ENCODE measurements at places on chromosomes 16 and 17.

- no peak for DNase-seq
Measured at GRCh38 chr17:80998748-80999535, 7.3 kb downstream of the CHMP6 start.

DNA sequence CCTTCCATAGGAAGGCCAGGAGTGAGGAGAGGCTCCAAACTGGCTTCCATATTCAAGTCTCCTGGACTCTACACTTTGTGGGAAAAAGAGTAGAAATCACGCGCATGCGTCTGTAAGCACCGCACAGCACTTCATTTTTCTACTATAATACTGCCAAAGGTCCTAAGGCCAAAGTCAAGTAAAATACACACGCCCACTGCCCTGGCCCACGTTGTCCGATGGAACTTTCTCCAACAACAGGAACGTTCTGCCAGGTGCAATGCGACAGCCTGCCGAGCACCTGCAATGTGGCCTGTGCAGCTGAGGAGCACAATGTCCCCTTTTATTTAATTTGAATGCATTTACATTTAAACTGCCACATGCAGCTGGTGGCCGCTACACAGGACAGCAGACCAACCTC is 23.5 kb downstream of the DNASE1 start:
- no peak for DNase-seq

GRCh38 chr17:35313875-35314409 is 59.5 kb downstream of the SLFN11 start:
- DNase-seq = peak; percentile 66

GRCh38 chr16:82043680-82044584 is 8.9 kb downstream of the HSD17B2 start:
- no peak for DNase-seq

GRCh38 chr16:86630471-86630870 is 52.1 kb downstream of the FOXL1 start:
- no peak for DNase-seq

GRCh38 chr17:75595920-75596313 is 8.3 kb downstream of the MYO15B start:
- no peak for DNase-seq

GRCh38 chr17:26766743-26767142 is 527.2 kb upstream of the WSB1 start:
- DNase-seq = no peak

DNA sequence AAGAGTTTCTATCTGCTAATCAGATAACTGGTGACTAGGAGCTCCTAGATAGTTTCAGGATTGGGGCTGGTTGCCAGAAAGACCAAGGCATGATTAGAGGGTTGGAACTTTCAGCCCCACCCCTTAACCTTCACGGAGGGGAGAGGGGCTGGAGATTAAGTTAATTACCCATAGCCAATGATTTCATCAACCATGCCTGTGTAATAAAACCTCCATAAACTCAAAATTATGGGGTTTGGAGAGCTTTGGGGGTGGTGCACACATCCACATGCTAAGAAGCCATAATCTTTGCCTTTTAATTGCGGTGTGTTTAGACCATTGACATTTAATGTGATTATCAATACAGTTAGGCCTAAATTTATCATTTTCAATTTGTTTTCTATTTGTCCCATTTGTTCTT is 161.7 kb downstream of the CDK5R1 start:
- DNase-seq = peak; percentile 15

- DNase-seq = no peak
Measured at GRCh38 chr17:75919611-75920010, 14.9 kb upstream of the MRPL38 start.

DNA sequence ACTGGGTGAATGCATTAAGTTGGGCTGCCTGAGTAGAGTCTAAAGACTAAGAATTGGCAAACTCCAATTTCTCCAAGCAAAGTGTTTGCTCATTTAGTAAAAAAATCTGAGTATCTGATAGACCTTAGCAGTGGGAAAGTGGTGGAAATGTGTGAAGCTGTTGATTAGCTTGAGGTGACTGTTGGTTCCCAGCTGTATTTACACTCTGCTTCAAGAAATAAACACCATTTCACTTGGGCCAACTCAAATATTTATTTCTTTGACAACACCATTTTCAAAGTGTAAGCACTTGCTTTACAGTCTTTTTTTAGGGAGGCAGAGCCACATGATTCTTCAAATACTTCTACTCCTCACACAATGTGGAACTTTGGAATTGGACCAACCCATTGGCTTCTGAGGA is 8.7 kb downstream of the KCTD19 start:
- DNase-seq = no peak

GRCh38 chr17:35068249-35068648 is 4.7 kb upstream of the RFFL start:
- DNase-seq = no peak

DNA sequence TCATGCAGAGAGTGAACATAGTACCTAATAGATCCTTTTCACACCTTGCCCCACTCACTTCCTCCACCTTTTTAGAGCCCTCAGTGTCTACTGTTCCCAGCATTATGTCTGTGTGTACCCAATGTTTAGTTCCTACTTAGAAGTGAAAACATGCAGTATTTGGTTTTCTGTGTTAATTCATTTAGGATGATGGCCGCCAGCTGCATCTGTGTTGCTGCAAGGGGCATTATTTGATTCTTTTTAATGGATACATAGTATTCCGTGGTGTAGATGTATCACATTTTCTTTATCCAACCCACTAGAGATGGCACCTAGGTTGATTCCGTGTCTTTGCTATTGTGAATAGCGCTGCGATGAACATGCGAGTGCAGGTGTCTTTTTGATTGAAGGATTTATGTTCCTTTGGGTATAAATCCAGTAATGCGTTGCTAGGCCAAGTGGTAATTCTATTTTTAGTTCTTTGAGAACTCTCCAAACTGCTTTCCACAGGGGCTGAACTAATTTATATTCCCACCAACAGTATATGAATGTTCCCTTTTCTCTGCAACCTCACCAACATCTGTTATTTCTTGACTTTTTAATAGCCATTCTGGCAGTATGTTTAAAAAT is 47.1 kb downstream of the HLF start:
- DNase-seq = no peak

- DNase-seq = peak; percentile 80
Measured at GRCh38 chr17:9817086-9817485, 4.8 kb downstream of the GSG1L2 start.

- no peak for DNase-seq
Measured at GRCh38 chr16:67731753-67732095, 12.6 kb upstream of the GFOD2 start.

GRCh38 chr16:66603537-66604375 is 748 bp upstream of the CMTM3 start:
- DNase-seq = peak; percentile 87

DNA sequence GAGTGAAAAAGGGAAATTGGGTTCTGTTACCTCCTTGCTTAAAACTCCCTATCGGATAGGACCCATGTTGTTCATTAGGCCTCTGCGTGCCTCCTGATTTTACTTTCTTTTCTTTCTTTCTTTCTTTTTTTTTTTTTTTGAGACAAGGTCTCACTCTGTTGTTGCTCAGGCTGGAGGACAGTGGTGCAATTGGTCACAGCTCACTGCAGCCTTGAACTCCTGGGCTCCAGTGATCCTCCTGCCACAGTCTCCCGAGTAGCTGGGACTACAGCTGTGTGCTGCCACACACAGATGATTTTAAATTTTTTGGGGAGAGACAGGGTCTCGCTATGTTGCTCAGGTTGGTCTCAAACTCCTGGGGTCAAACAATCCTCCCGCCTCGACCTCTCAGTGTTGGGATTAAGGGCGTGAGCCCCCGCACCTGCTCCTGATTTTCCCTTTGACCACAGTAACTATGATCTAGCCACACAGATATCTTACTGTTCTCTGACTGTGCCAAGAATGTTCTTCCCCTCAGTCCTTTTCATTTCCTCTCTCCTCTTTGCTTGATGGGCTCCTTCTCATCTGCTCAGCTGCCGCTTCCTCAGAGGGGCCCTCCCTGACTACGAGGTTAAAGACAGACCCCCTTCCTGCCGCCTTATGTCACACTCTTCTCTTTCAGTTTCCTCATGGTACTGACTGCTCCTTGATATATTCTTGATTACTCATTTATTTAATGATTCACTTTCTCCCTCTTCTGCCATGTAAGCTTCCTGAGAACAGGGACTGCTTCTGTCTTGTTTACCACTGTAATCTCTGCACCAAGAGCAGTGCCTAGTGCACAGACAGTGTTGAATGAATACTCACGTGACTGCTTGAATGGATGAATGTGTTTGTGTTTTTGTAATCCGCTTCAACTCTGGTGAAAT is 44.3 kb downstream of the LCMT1 start:
- DNase-seq = no peak

DNA sequence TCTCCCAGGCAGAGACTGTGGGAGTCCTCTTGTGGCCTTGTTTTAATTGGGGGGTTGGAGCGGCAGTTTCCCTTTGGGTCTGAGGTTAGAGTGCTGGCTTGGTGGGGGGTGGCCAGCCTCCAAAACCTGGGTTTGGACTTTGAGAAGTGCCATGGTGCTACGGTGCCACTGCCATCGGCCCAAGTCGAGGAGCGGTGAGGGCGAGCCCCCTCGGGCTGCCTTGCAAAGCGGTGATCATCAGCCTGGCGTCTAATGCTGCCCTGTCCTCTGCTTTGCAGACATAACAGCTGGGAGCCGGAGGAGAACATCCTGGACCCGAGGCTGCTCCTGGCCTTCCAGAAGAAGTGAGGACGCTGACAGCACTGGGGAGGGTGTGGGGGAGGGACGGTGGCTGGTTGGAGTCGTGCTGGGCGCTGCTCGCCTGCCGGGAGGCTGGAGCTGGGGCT is 1.2 kb downstream of the CBX2 start:
- DNase-seq = peak; percentile 42

- DNase-seq = no peak
Measured at GRCh38 chr16:68223072-68223471, 12.9 kb downstream of the ESRP2 start.

GRCh38 chr17:67392111-67392510 is 15.0 kb downstream of the PITPNC1 start:
- no peak for DNase-seq

- no peak for DNase-seq
Measured at GRCh38 chr17:39683295-39683939, 4.4 kb downstream of the PGAP3 start.

GRCh38 chr17:7392696-7393612 is 1.4 kb downstream of the PLSCR3 start:
- peak; percentile 18 for DNase-seq

DNA sequence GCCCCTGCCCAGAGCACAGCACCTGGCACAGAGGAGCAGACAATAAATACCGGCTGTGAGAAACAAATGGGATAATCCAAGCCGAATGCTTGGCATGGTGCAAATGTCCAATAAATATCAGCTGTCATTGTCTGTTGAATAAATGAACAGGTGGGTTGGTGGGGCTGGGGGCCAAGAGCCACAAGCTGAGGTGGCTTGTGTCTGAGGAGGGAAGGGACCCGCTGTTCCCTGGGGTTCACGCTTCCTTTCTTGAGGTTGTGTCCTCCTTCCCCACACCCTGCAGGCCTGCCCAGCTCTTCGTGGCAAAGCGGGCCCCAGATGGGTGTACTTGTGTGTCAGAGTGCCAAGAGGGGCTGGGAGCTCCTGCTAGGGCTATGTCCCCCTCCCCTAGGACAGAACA is 38.6 kb downstream of the ARHGAP27 start:
- no peak for DNase-seq

DNA sequence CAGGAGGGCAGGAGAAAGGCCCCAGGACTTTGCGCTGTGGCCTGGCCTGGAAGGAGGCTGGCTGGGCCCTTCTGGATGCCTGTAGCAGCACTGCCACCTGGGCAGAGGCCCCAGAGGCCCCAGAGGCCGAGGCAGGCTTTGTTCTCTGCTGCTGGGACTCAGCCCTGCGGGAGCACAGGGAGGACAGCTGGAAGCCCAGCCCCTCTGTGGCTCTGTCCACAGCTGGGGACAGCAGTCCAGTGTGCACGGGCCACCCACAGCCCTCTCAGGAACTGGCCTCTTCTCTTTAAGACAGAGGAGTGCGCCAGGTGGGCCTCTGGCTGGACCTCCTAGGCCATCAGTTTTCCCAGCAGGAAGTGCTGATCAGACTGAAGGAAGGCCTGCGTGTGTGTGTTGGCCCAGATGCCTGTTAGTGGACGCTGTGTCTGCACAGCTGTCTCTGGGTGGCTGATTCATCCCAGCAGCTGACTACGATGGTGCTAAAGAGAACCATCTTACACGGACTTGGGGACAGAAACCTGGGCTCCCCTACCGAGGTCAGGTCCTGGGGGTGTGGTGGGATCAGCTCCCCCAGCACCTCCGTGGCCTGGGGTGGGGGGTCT is 26.9 kb upstream of the ZNF750 start:
- no peak for DNase-seq

DNA sequence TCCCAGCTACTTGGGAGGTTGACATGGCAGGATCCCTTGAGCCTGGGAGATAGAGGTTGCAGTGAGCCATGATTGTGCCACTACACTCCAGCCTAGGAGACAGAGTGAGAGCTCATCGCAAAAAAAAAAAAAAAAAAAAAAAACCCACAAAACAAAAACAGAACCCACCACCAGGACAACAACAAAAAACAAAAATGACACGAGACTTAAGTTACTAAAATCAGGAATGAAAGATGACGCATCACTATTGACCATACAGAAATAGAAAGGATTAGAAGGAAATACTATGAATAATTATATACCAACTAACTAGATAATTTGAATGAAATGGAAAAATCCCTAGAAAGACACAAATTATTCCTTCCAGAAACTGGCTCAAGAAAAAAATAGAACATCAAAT is 432.4 kb upstream of the PMFBP1 start:
- no peak for DNase-seq

DNA sequence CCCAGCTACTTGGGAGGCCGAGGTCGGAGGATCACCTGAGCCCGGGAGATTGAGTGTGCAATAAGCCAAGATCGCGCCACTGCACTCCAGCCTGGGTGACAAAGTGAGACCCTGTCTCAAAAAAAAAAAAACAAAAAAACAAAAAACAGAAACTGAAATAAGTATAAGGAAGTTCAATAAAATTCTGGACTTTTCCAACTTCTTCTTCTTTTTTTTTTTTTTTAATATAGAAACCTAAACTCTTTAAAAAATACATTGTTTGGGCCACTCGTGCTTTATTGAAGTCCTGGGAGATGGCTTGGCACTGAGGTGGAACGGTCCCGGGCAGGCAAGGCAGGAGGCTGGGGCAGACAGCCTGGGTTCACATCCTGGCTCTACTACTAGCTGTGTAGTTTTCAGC is 36.8 kb downstream of the KATNIP start:
- DNase-seq = no peak

DNA sequence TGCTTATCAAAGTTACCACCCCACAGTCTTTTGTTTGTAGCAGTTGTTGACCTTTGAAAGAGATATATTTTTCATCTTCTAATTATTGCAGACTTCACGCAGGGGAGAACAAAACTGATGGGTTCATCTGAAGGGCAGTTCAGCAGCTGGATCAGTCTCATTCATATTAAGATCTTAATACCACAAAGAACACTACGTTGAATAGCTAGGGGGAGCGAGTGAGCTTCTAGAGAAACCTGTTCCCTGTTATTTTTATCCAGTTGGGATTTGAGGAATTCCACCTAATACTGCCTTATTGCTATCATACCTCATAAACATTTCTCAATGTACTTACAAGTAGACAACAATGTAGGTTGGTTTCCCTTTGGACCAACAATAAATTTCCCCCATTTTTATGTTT is 306.1 kb upstream of the KIF2B start:
- peak; percentile 51 for DNase-seq
